ENCODE measurements at places on chromosomes 13 and 19. TPM values are rescaled to one million over a fixed set of nuclear protein-coding genes. Genes with fewer than 3 reads are reported as not detected.

Gene RAP2A
- total RNA-seq: 9.6 TPM

- DNase-seq: no peak
These were observed 43.1 kb downstream of the TSHZ3 start for GRCh38 chr19:31306006-31306753.

DNA sequence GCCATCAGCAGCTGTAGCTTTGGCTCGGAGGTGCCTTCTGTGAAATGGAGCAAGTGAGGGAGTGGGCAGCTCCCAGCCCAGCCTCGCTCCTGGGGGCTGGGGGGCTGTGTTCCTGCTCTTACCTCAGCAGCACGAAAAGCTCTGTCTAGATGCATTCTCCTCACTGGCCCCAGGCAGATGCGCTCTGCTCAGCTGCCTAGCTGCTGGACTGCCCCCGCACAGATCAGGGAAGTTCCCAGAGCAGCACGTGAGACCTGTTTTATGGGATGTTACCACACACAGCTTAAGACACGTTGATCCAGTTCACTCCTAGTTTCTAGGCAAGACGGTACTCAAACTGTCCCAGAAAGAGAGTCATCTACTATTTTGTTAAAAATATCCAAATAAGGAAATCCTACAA is 13.6 kb downstream of the LCP1 start:
- DNase-seq: no peak

Gene IER2
- total RNA-seq: 26.5 TPM

DNA sequence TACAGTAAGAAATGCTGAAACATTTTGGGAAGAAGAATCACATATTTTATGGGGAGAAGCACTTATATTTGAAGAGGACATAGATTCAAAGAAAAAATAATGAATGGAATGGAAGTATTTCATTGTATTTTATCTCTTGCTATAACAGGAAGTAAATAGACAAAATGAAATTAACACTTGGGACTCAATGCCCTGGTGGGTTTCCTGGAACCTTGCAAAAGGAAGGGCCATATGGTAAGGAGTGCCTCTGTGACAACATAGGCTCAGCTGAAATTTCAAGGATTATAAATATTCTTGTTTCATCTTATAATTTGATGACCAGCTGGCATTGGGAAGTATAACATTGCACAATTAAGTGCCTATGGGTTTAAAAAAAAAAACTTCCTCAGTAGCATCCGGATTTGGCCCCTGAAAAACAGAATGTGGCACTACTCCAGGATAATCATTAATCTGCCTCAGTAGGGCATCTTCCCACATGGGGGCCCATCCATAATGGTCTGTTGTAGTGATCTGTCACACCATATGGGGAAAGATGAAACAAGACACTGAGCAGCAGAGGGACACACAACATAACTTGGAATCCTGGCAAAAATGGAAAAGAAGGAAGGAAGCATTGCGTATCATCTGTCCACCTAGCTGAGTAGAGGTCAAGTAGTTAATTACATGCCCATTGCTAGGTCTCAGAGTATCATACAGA is 321.6 kb downstream of the NDFIP2 start:
- DNase-seq: no peak

DNA sequence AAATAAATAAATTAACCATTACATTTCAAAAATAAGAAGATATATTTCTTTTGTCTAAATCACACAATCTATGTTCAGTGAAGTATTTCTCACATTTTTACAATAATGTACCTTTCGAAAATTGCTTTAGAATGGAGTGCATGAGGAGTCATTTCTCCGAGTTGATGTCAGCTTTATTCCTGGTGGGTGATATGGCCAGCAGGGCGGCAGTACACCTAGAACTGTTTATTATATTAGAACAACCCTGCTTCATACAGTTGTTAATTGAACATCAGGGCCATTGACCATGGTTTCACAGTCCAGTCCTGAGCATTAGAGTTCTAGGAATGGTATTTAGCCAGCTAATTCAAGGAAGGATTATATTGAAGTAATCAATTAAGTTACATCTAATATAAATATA is 696.3 kb upstream of the SLC10A2 start:
- no peak for DNase-seq

GRCh38 chr13:30702006-30702405 is 33.3 kb upstream of the ALOX5AP start:
- DNase-seq: no peak

Gene CD22
- 1.2 TPM for total RNA-seq

DNA sequence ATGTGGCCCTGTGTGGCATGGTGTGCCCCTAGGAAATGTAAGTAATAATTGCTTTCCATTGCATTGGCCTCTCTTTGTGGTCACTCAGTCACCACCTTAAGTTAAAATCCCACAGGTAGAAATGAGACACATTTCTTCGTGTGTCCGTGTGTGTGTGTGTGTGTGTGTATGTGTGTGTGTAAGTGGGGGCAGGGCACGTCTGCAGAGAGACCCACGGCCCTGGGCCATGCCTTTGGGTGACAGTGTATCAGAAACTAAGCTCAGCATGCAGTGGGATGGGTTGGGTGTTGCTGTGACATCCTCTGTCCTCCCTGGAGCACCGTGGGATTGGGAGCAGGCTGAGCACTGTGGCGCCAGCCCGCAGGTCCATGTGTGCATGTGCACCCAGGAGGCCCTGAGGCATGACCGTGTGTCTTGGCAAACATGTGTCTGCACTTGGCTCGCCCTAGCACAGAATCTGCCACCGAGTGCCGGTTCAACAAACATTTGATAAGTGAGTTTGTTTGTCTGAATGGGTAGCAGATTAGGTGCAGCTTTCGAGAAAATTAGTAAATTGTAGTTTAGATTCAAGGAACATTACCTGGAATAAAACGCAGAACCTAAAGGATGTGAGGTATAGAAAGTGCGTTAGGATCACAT is 91.8 kb downstream of the WTIP start:
- peak; percentile 67 for DNase-seq

GRCh38 chr13:111962431-111962891 is 104.5 kb upstream of the SOX1 start:
- no peak for DNase-seq

Gene ZNF8
- total RNA-seq: 1.8 TPM
